CD4-positive, alpha-beta T cell treated with Interferon alpha-2 for 1 hour (primary cell): ENCODE measurements at places on chromosomes 1 and 21.

DNA sequence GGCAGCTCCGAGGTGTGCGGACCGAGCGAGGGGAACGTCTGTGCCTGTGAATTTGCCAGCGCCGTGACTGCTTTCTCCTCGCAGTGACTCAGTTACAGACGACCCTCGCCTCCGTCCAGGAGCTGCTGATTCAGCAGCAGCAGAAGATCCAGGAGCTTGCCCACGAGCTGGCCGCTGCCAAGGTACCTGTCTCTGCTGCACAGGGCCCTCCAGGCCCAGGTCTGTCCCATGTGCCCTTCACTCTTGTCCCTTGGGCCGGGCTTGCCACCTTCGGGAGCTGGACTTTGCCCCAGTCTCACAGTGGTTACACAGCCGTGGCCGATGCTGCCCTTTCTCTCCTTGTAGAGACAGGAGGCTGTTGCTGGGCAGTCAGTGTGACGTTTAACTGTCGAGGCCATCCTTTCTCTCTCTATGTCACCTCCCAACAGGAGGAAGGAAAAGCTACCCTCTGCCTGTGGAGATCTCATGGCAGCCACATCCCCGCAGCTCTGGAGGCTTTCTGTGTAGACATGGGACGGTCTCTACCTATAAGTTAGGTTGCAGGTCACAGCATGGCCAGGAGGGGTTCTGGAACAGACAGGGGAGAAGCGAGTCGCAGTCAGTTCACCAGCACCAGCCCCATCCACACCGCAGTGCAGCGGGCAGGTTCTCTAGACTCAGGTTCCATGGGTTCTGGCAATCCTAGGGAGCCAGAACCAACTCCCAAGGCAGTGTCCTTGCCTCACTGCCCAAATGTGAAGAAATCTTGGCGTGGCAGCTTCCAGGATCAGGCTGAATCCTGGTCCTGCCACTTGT is 149.7 kb downstream of the PEX14 start:
- DNase-seq, result no peak

DNA sequence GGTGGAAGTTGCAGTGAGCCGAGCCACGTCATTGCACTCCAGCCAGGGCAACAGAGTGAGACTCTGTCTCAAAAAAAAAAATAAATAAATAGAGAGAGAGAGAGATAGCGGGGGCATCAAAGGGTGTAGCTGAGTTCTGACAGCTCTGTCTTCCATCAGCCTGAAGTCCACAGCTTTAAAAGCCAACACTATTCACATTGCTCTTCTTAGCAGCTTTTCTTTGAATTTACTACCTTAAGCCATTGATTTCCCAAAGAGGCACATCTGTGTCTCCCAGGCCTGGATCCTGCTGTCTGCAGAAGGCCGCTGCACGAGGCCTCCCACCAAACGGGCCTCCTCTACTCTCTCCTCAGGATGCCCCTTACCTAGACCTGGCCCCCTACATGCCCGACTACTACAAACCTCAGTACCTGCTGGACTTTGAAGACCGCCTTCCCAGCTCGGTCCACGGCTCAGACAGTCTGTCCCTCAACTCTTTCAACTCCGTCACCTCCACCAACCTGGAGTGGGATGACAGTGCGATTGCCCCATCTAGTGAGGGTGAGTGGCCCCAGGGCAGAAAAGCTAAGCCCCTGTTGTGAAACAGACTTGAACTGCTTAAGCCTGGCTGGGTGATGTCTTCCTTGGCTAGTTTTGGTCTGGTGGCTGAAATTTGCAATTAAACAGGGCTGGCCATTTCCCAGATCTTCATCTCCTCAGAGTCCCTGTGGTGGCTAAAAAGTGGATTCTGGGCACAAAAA is 16.5 kb upstream of the SLC25A34 start:
- no peak for DNase-seq

DNA sequence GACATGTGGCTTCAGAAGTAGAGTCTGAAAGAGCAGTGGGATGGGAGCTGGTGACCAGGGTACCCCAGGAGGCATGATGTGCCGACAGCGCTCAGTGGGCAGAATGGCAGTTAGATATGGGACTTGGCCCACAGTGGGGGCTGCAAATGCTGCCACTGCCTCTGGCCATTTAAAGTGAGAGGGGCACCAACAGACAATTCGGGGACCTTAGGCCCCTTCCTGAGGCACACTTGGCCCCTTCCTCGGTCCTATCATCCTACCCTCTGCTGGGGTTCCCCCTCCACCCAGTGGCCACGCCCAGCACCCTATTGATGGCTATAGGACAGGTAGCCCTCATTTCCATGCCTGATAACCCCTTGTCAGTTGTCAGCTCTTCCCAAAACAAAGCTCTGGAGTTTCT is 36.6 kb upstream of the EPHA8 start:
- DNase-seq, result no peak

DNA sequence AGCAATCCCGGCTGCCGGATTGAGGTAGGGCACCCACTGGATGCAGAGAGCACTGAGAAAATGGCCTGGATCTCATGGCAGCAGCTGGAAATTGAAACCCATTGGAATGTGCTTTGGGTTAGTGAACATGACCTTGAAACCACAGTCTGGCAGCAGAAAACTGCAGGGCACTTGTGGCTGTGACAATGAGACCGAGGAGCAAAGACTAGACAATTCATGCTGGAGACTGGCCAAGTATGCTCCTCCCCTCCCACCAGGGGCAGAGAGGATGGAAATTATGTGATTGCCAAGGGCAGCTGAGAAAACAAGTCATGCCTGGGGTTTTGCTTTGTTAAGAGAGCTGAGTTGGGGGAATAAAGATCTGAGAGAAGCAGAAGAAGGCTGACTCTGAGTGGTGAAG is 60.7 kb downstream of the ZNF697 start:
- no peak for DNase-seq

- DNase-seq, result no peak
These were observed 19.6 kb upstream of the SLC26A9 start for GRCh38 chr1:205962821-205963221.

DNA sequence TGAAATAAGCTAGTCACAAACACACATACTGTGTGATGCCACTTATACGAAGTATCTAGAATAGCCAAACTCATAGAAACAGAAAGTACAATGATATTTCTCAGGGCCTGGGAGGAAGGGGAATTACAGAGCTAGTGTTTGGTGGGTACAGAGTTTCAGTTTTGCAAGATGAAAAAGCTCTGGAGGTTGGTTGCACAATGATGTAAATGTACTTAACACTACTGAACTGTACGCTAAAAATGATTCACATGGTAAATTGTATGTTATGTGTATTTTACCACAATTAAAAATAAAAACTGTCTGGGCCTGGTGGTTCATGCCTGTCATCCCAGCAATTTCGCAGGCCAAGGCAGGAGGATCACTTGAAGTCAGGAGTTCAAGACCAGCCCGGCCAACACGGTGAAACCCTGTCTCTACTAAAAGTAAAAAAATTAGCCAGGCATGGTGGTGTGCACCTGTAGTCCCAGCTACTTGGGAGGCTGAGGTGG is 15.3 kb upstream of the FHAD1 start:
- DNase-seq, result no peak

- DNase-seq, result peak; percentile 19
These were observed 940 bp upstream of the ATAD3A start for GRCh38 chr1:1510912-1511532.
